Activated T-helper 17 cell treated with anti-CD3 and anti-CD28 coated beads, Interleukin-2, amount 50 U/mL, for 72 hours (primary cell): ENCODE measurements at places on chromosomes 13 and 19.
A peak's percentile ranks its signal among the peaks of the same experiment; 100 is the strongest.

- no peak for ATAC-seq
Observed at GRCh38 chr13:46995874-46996273, 99.0 kb upstream of the HTR2A start.

DNA sequence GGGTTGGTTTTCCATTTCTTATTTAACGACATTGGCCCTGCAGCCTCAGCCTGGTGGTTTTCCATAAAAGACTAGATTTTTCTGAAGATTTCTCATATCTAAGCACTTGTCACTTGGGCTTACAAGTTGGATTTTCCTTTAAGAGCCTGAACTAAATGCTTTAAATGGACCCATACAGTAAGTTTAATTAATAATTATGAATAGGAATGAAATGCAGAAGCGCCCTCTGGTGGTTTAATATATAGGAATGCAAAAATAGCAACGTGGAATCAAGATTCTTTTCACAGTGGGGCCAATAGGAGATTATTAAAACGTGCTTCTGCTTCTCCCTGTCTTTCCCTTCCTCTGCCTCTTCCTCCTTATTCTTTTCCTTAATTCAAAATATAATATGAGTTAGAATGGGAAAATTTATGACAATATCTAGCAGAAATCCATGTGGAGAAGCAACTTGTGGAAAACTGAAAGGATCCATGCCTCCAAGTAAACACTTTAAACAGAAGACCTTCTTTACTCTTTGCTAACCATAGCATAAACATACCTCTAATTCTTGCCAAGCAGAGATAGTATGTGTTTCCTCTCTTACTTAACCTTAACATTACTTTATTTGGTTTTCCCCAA lies 324.0 kb downstream of the GPC5 start:
- ATAC-seq: no peak

DNA sequence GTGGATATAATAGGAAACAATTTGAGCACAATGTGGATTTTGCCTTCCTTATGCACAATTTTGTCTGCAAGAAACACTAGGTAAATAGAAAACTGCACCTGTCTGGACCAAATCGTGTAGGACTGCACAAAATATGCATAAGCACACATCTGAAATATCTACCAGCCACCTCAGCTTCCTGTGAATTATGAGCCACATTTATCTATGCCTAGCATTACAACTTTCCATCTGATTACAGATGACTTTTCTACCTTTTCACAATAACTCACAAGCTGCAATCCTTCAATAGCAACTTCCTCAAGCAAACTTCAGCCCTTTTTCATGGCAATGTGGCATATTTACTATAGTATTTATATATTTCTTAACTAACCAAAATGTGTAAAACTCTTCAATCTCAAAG lies 5.7 kb upstream of the RFX2 start:
- ATAC-seq: no peak

GRCh38 chr13:101751488-101751887 lies 299.0 kb downstream of the ITGBL1 start:
- ATAC-seq: no peak

DNA sequence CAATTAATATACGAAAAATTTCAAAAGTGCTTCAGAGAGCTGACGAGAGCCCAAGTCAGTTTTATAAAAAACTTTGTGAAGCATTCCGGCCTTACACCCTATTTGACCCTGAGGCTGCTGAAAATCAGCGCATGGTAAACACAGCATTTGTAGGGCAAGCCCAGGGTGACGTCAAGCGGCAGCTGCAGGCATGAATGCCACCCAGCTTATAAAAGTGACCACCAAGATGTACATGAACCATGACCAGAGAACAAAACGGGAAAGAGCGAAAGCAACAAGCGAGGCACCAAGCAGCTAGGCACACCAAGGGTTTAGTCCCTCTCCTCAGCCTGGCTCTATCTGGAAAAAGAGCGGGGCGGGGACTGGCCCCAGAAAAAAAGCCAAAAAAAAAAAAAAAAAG lies 6.0 kb downstream of the SIGLEC11 start:
- no peak for ATAC-seq

DNA sequence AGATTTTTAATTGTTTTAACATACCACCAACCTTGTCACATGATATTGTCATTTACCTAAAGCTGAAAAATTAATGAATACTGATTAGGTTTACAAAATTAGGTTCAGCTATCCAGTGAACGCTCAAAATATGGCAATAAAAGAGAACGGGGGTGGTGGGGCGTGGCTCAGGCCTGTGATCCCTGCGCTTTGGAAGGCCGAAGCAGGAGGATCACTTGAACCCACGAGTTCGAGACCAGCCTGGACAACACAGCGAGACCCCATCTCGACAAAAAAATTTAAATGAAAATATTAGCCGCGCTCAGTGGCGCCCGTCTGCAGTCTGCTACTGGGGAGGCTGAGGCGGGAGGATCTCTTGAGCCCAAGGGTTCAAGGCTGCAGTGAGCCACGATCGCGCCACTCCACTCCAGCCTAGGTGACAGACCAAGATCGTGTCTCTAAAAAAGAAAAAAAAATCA lies 516 bp upstream of the FAM32A start:
- ATAC-seq: no peak

GRCh38 chr13:60335531-60335930 lies 61.5 kb upstream of the TDRD3 start:
- ATAC-seq: no peak

DNA sequence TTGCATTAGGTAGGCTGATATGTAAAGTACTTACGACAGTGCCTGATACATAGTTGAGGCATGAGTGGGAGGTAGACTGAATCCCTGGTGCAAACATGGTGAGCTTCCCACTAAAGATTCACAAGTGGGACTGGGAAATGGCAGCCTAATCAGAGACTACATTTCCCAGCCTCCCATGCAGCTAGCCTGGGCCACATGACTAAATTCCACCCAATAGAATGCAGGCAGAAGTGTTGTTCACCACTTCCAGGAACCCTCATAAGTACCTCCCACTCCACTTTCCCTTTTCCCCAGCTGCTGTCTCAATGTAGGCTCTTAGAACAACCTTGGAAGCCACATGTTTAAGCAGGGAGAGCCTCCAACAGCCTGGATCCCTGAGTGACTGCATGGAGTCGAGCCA lies 104.9 kb downstream of the CACNA1A start:
- peak; percentile 50 for ATAC-seq

GRCh38 chr13:42686165-42686564 lies 95.2 kb upstream of the FAM216B start:
- ATAC-seq: no peak

DNA sequence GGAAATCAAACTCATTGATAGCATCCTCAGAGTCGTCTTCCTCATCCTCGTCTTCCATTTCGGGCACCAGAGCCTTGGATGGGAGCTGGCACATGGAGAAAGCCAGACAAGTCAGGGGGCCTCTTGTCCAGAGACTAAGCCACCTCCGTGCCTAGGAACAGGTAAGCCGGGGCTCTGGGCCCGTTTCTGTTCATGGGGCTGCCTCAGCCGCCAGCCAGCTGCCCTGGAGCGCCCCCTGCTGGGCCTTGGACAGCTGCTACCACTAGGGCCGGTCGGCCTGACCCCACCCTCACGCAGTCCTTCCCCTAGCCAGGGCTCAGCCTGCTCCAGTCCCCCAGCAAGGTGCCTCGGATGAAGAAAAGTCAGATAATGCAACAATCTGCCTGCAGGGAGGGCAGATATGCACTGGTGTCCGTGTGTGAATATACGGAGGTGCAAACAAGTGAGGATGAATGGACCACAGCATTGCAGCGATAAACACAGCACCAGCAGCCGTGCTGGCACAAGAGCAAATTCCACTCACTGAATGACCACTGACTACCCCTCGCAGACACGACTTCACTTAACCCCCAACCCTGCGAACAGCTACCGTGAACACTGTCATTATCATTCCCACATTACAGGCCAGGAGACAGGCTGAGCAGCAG lies 11.9 kb upstream of the PRKD2 start:
- ATAC-seq: peak; percentile 88

DNA sequence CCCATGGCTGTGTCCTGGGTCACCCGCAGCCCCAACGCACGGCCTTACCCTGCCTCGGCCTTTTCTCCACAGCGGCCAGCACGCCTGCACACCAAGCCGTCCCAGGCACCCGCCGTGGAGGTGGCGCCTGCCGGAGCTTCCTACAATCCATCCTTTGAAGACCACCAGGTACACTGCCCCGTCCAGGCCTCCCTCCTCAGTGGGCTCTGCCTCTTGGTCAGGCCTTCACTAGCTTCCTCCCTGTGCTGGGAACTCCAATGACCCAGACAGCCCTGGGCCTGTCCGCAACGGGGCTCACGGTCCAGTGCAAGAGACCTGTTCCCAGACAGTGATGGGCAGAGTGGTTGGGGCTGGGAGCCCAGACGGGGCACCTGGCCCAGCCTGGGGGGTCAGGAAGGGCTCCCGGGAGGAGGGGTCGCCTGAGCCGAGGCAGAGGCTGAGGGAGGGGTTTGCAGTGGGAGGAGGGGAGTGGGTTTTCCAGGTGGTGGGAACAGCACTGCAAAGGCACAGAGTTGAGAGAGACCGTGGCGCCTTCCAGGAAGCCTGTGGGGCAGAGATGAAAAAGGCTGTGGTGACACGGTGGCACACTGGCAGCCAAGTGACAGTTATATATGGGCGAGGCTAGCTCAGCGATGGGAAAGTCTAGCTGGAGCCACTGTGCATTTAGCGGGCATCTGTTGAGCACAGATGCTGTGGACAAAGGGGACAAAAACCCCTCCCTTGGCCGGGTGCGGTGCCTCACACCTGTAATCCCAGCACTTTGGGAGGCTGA lies 7.3 kb downstream of the NOP53 start:
- ATAC-seq: no peak

DNA sequence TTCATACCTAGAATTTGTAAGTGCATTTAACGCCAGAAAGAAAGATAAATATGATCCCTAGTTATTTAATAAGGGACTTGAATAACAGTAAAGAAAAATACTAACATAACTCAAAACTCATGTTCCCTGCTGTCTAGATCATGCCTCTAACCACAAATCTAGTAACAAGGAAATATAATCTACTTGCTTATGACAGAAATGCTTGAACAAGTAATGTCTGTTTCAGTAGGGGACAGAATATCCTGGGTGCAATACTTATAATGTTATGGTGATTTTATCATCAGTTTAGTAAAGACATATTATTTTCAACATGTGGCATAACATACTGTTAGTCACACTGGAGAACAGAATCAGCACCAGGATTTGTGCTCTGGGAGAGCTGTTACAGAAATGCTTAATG lies 861.9 kb upstream of the SLITRK1 start:
- no peak for ATAC-seq

GRCh38 chr13:19158526-19159174 lies 23.0 kb downstream of the TUBA3C start:
- no peak for ATAC-seq

GRCh38 chr13:98910501-98910951 lies 67.3 kb downstream of the DOCK9 start:
- ATAC-seq: peak; percentile 88

DNA sequence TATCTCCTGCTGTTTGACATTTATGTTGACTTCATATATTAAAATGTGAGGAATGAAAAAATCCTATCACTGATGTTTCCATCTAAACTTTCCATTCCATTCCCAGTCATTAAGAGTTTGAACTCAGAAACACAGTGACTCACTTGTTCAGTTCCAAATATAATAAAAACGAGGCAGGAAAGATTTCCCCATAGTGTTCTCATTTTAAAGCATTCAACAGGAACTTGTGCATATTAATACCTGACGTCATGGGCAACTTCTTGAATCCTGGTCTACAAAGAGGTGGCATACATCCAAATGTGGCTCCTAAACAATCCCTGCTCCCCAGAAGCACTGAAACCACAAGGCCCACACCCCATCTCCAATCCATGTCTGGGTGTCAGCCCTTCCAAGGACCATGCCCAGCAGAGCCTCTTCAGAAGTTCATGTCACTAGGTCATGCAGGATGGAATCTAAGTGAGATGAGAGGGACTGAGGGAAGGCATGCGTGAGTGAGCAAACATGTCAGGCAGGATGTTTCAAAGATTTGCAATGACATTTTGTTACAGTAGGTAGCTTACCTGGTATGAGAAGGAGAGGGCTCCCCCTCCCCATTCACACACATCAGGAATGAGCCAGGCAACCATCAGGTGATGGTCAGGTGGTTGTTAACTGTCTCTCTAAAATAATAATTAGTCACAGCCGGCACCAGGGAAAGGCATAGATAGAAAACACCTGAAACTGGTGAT lies 9.4 kb upstream of the ERVV-2 start:
- no peak for ATAC-seq

DNA sequence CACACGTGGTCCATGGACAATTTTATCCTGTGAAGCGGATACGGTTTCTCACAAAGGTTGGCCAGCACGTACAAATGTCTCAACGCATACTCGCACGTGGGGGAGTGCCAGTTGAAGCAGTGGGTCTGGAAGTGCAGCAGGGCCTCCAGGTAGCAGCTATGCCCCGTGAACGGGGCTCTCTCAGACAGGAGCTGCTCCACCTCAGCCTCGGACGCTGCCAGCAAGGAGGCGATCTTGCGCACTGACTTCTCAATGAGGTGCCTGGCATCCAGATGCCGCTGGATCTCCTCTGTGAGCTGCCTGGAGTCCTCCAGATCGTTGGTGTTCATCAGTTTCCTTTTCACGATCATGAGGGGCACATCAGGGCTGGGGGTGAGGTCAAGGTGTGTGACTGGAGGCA lies 2272.0 kb downstream of the PCDH9 start:
- ATAC-seq: no peak

DNA sequence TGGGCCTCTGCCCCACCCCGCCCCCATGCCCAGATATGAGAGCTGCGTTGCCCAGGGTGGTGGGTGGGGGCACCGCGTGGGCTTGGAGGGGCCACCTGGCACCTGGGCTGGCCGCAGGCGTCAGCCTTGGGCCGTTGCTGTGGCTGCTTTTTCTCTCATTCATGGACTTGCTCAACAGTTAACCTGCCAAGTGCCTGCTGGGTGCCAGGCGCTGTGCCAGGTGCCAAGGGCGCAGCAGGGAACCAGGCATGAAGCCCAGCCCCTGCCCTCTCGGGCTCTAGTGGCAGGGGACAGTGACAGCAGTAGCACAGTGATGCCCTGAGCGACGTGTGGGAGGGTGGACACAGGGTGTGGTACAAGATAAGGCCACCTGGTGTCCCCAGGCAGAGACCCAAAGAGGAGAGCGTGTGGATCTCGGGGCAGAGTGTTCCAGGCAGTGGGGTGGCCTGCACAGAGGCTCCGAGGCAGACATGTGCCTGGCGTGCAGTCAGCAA lies 28.1 kb downstream of the DHX34 start:
- no peak for ATAC-seq

- no peak for ATAC-seq
Observed at GRCh38 chr19:15790096-15790495, 2.6 kb downstream of the OR10H5 start.

GRCh38 chr13:114118511-114119123 lies 13.8 kb downstream of the RASA3 start:
- no peak for ATAC-seq
